Smooth muscle cell of trachea (primary cell): ENCODE measurements at places on chromosomes 5 and 9. TPM values are rescaled to one million over a fixed set of nuclear protein-coding genes. Genes with fewer than 3 reads are reported as not detected.

The PCDHB11 gene
- total RNA-seq: 0.50 TPM in 1 of 2 replicates, not detected in the other

The LCN10 gene
- not detected in 2 replicates for total RNA-seq

The PCDHGA5 gene
- total RNA-seq: 2.8 and 3.5 TPM in 2 replicates

The SLC4A9 gene
- total RNA-seq: not detected in 2 replicates

The TCERG1 gene
- total RNA-seq: 25.6 and 36.8 TPM in 2 replicates

The TMEM232 gene
- total RNA-seq: 7.0 and 7.6 TPM in 2 replicates

The FGF18 gene
- 0.29 and 0.99 TPM in 2 replicates for total RNA-seq

The TEX53 gene
- total RNA-seq: not detected in 2 replicates

The PFN3 gene
- not detected in 2 replicates for total RNA-seq

The TMEM215 gene
- not detected in 2 replicates for total RNA-seq
